ENCODE measurements at places on chromosomes 1 and 21.

GRCh38 chr1:221567859-221568507 lies 173.9 kb downstream of the DUSP10 start:
- no peak for DNase-seq

- DNase-seq, result no peak
Measured at GRCh38 chr1:241156231-241156965, 200.6 kb downstream of the RGS7 start.

- peak; percentile 62 for DNase-seq
Measured at GRCh38 chr1:91166106-91166712, 144.4 kb upstream of the ZNF644 start.

DNA sequence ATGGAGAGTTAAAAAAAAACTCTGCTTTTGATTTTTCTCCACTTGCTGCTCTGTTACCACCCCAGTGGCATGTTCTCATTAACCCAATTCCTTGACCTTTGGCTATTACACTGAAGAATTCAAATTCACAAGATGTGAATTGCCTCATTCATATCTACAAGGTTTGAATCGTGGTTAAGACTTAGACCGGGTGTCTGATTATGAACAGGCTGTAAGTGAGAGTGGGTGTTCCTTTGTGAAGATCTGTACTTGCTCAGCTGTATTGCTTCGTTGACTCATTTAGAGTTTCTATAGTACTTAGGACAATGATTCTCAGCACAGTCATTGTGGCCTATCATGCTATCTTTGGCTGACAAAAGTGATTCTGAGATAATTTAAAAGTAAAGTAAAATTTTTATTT lies 36.4 kb downstream of the DNM3 start:
- DNase-seq, result no peak

- peak; percentile 51 for DNase-seq
Measured at GRCh38 chr1:248618878-248619277, 16.0 kb downstream of the OR2T11 start.
